ENCODE measurements at places on chromosomes 6 and 20. TPM values are rescaled to one million over a fixed set of nuclear protein-coding genes. Genes with fewer than 3 reads are reported as not detected.

DNA sequence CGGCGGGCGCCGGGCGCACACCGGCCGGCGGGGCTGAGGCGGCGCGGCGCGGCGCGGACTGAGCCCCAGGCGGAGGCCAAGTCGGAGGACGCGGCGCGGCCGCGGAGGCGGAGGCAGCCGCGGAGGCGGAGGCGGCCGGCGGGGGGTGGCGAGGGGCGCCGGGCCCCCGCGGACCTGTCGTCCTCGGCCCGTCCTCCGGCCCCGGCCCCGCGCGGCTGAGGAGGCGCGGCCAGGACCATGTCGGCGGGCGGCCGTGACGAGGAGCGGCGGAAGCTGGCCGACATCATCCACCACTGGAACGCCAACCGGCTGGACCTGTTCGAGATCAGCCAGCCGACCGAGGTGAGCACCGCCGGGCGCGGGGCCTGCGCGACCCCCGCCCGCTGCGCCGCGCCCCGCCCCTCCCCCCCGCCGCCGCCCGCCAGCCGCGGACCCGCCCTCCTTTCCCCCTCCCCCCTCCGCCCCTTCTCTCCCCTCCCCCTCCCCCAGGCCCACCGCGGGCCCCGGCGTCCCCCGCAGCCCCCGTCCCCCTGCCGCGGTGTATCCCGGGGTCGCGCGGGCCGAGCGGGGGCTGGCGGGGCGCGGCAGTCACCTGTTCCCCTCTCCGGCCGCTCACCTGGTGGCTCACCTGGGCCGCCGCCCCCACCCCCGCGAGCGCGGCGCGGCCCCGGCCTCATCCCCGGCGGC is at the start of gene AFDN:
AFDN (plus strand) TSS at position 16 of the 687 bp plus-strand sequence; CDS start at position 238, 222 bp downstream.
- peaks cover 18% of the 10 kb centered on the region for H3K4me1 ChIP-seq
- H3K36me3 ChIP-seq: no peaks in the 10 kb centered on the region
- H3K27ac ChIP-seq: no peak within 1 kb of the TSS
- no peaks in the 10 kb centered on the region for H3K27me3 ChIP-seq

- peak overlapping the region; percentile 57 for H3K4me3 ChIP-seq
- peak overlapping the region; percentile 90 for H3K27ac ChIP-seq
- no peaks in the 10 kb centered on the region for H3K27me3 ChIP-seq
- DNase-seq: peak; percentile 72
Measured at GRCh38 chr6:56708810-56709597, 66.3 kb upstream of the DST start.

GRCh38 chr6:161219680-161220079 is 54.2 kb downstream of the AGPAT4 start:
- no peak overlapping the region for H3K27ac ChIP-seq
- H3K4me3 ChIP-seq: no peak overlapping the region
- H3K4me1 ChIP-seq: peaks cover 14% of the 10 kb centered on the region
- no peaks in the 10 kb centered on the region for H3K36me3 ChIP-seq
- no peak for DNase-seq

DNA sequence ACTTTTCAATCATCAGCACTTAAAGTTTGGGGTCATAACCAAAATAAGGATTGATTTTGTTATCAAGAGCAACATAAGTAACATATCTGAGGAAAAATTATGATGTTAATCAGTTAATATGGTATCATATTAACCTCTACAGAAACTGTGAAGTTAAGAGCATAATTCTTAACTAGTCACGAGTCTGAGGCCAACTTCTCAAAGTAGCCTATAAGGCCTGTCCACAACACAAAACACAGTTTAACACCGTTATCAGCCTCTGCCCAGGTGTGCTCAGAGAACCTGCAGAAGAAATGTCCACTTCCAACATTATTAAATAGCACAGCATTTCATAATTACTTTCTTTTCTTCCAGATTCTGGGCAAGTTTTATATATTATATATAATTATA is 1.1 kb downstream of the STX7 start:
- no peak for DNase-seq
- no peak overlapping the region for H3K27ac ChIP-seq
- H3K36me3 ChIP-seq: no peaks in the 10 kb centered on the region
- H3K27me3 ChIP-seq: peaks cover 3% of the 10 kb centered on the region
- peaks cover 37% of the 10 kb centered on the region for H3K4me1 ChIP-seq
- H3K4me3 ChIP-seq: peak overlapping the region; percentile 87

- no peak for DNase-seq
- no peaks in the 10 kb centered on the region for H3K4me1 ChIP-seq
- no peaks in the 10 kb centered on the region for H3K27me3 ChIP-seq
- no peak overlapping the region for H3K4me3 ChIP-seq
- no peaks in the 10 kb centered on the region for H3K36me3 ChIP-seq
Measured at GRCh38 chr20:19512886-19513677, 245.0 kb upstream of the RIN2 start.

- H3K36me3 ChIP-seq: peaks cover 10% of the 10 kb centered on the region
- no peak overlapping the region for H3K27ac ChIP-seq
- no peaks in the 10 kb centered on the region for H3K27me3 ChIP-seq
- H3K4me3 ChIP-seq: no peak overlapping the region
- peak; percentile 58 for DNase-seq
- H3K4me1 ChIP-seq: peaks cover 17% of the 10 kb centered on the region
Measured at GRCh38 chr20:32336918-32337347, 21.2 kb upstream of the ASXL1 start.

DNA sequence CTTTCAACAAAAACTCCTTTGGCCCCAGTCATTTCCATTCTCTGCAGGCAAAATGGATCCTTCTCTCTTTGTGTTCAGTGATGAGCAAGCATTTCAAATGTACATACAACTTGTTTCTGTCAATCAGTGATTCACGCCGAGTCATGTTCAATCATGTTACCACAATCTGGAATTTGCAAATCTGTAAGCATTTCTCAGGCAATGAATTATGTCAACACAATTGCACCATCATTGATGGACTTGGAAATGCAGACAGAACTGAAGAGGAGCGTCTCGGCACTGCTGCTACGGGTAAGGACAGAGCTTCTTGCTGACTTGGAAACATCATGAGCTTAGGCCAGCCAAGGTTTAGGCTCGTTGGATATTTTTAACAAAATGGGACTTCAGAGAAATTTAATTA is 132.8 kb upstream of the AGPAT4 start:
- H3K4me1 ChIP-seq: peaks cover 16% of the 10 kb centered on the region
- peak overlapping the region; percentile 49 for H3K27ac ChIP-seq
- DNase-seq: no peak
- H3K27me3 ChIP-seq: no peaks in the 10 kb centered on the region

DNA sequence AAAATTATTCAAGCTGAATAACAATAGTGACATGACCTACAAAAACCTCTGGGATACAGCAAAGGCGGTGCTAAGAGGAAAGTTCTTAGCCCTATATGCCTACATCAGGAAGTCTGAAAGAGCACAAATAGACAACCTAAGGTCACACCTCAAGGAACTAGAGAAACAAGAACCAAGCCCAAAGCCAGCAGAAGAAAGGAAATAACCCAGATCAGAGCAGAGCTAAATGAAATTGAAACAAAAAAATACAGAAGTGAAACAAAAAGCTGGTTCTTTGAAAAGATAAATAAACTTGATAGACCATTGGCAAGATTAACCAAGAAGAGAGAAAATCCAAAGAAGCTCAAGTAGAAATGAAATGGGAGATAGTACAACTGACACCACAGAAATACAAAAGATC is 47.6 kb upstream of the NOTCH4 start:
- no peak overlapping the region for H3K27ac ChIP-seq
- H3K36me3 ChIP-seq: no peaks in the 10 kb centered on the region
- no peaks in the 10 kb centered on the region for H3K27me3 ChIP-seq
- no peak for DNase-seq
- no peaks in the 10 kb centered on the region for H3K4me1 ChIP-seq
- H3K4me3 ChIP-seq: no peak overlapping the region

MYBL2 gene
- 1.8 TPM for total RNA-seq

GSTA4 gene
- total RNA-seq: 36.2 TPM

MEI4 gene
- total RNA-seq: not detected

HLA-DQB1 gene
- total RNA-seq: 6.5 TPM

MCHR2 gene
- not detected for total RNA-seq

BTN1A1 gene
- total RNA-seq: under 0.01 TPM

AVP gene
- total RNA-seq: not detected

SLC17A2 gene
- total RNA-seq: not detected
